Activated CD8-positive, alpha-beta T cell treated with anti-CD3 and anti-CD28 coated beads, Interleukin-2, amount 10 ng/mL, durations not matched to agents 7 days and 5 days (primary cell): ENCODE measurements at places on chromosomes 5 and 9.

- no peak for DNase-seq
Observed at GRCh38 chr5:75869891-75870290, 152.7 kb upstream of the POC5 start.

DNA sequence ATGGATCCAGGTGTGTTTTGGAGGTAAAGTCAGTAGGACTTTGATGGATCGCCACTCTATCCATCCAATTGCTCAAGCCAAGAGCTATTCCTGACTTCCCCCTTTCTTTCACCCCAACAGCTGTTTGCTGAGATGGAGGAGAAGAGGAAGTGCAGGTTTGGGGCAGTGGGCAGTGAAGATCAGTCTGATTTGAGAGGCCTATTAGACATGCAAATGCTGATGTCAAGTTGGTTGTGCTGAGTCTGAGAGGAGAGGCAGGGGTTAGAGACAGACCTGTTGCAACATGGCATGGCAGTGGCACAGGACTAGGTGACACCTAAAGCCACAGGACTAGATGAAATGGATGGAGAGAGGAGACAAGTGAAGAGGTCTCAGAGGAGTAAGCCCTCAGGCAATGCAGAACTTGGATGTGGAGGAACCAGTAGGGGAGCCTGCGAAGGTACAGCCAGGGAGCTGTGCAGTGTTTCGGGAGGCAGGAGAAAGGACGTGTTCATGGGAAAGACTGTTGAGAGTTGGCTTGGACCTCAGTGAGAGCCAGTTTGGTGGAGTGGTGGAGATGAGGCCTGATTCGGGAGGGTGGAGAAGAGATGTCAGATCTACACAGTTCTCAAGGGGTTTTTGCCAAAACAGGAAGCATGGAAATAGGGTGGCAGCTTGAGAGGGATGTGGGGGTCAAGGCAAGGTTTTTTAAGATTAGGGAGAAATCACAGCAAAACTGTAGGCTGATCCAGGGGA lies 175.0 kb downstream of the MACROH2A1 start:
- no peak for DNase-seq

DNA sequence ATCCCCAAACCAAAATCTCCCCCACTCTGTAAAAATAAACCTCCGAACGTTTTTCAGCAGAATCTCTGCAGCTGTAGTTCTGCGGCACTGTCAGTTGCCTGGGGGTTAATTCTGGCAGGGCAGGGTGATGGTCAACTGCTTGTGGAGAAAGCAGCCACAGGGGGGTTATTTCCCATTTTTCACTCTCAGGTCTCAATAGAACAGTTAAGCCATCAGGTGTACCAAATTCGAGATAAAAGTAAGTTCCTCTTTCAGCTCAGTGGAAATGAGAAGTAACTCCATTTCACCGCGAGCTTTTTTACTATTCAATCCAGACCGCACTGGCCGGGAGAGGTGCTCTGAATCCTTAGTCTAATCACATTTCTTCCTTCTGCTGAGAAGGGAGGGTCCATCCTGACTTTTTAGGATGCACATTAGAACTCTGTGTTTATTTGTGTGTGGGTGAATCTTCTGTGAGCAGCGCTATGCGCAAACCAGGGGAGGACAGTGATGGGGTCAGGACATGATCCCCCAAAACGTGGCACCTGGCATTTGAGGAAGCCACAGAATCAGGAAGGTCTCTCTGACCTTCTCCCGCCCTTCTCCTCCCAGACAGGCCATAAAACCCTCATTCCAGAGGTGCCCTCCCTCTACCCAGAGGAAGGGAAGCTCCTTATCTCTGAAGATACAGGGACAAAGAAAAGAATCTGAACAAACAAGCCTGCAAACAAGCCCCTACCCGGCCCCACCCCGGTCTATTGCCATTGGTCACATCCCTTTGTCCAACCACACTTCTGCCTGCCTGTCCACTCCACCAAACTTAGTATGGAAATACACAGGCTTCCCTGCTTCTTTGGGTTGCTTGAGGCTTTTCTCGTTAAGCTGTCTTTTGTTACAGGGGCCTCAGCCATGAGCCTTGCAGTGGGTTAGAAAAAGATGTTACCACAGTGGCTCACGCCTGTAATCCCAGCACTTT lies 229.0 kb downstream of the ROR2 start:
- no peak for DNase-seq

- peak; percentile 49 for DNase-seq
Observed at GRCh38 chr9:93955111-93955980, at the start of gene BARX1. TSS of gene BARX1 (minus strand) at chr9:93955355. CDS start at chr9:93955146, 209 bp downstream.

DNA sequence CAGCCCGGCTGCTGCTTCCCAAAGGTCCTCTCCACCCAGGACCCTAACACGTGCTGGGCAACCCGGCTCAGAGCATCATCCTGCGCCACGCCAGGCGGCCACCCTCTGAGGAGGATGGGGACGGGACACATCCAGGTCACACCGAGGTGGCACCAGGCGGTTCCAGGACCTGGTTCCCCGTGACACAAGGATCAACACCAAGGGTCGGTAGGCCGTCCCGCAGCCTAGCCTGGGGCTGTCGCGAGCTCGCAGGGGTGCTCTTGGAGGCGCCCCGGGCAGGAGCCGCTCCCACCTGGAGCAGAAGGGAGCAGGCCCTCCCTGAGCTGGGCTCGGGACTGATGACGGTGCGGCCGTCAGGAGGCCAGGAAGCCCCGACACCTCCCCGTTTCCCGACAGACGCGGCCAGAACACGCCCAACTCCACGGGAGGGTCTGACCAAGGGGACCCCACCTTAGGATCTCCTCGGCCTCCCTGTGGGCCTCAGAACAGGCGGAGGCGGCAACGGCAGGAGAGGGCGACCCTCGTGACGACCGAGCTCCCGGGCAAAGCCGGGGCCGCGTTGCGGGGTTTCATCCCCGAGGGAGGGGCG lies 6.3 kb downstream of the EXD3 start:
- no peak for DNase-seq

- DNase-seq: no peak
Observed at GRCh38 chr5:170011751-170012150, 31.5 kb upstream of the INSYN2B start.

GRCh38 chr9:126471084-126471624 lies 142.6 kb upstream of the LMX1B start:
- peak; percentile 92 for DNase-seq

- DNase-seq: no peak
Observed at GRCh38 chr5:74490814-74491213, 149.7 kb downstream of the ENC1 start.

DNA sequence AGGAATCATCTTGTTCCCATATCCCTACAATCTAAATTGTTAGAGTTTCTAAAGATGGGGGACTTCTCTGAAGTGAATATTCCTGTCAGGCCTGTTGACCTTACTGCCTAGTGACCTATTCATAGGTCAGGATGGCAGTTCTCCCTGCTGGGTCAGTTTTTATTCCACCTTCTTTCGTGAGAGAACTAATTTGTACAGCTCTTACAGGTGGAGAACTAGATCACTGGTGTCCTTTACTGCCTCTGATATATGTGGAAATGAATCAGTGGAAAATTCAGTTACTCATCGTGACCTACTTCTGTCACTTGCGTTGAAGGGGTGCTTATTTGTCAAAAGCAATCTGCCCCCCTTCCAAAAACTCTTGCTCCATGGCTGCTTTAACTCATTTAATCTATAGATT lies 164.9 kb downstream of the CD180 start:
- DNase-seq: no peak

DNA sequence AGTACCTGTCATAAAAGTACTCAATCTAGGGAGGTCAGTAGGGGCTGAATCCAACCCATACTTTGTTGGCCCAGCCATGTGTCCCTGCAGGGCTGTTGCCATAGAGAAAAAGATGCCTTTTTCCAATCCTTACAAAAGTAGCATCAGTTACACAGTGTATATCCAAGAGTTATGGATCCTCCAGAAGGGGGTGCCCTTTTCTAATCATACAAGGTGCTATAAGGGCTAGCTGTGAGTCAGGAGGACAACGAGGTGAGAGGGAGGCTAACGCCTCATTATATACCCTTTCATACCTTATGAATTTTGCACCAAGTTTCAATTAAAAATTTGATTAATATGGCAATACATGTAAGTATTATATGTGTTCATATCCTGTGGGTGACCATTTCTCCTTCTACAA lies 4.8 kb downstream of the KIAA0825 start:
- peak; percentile 27 for DNase-seq
